Inflammatory macrophage treated with lipopolysaccharide for 4 hours (primary cell): ENCODE measurements at places on chromosomes 6 and 20.

- DNase-seq: no peak
Measured at GRCh38 chr6:136763716-136764516, 28.4 kb downstream of the MAP3K5 start.

- DNase-seq: no peak
Measured at GRCh38 chr6:143005816-143006215, 54.9 kb upstream of the AIG1 start.

DNA sequence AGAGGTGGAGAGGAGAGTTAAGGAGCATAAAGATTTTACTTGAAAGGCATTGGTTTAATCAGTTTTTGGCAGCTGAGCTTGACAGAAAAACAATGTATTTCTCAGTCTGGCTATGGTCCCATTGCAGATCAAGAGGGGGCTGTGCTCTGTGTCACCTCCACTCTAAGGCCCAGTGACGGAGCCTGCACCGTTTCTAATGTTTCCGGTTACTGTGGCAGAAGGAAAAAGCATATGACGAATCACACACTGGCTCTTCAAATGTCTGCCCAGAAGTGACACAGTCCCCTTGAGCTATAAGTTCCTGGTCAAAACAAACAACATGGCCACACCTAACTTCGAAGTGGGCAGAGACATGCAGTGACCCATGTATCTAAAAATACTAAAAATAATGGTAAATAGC lies 372.0 kb downstream of the PLCB1 start:
- no peak for DNase-seq

- DNase-seq: no peak
Measured at GRCh38 chr6:139885909-139886308, 511.5 kb upstream of the CITED2 start.

GRCh38 chr20:63686492-63687321 lies 9.7 kb upstream of the TNFRSF6B start:
- DNase-seq: peak; percentile 96

DNA sequence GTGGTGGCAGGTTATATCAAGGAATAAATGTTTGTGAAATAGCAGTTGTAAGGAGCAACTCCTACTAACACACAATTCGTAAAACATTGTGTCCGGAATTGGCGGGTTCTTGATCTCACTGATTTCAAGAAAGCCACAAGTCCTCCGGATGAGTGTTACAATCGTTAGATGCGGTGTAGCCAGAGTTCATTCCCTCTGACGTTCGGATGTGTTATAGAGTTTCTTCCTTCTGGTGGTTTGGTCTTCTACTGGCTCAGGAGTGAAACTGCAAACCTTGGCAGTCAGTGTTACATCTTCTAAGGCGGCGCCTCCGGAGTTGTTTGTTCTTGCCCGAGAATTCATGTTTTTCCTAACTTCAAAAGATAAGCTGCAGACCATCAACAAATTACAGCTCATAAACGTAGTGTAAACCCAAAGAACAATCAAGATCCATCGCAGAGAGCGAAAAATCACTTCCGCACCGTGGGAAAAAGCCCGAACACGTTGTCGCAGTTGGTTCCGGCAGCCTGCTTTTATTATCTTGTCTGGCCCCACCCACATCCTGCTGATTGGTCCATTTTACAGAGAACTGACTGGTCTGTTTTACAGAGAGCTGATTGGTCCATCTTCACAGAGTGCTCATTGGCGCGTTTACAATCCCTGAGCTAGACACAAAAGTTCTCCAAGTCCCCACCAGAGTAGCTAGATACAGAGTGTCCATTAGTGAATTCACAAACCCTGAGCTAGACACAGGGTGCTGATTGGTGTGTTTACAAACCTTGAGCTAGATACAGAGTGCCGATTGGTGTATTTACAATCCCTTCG lies 58.2 kb downstream of the TRIM27 start:
- DNase-seq: peak; percentile 60

GRCh38 chr6:52499026-52499425 lies 77.8 kb downstream of the TRAM2 start:
- no peak for DNase-seq

GRCh38 chr6:19477563-19477962 lies 359.6 kb upstream of the ID4 start:
- no peak for DNase-seq

GRCh38 chr6:31978831-31979230 lies 3.0 kb upstream of the C4A start:
- no peak for DNase-seq

GRCh38 chr6:122778985-122779661 lies 393 bp upstream of the FABP7 start:
- DNase-seq: no peak

- DNase-seq: no peak
Measured at GRCh38 chr6:137879299-137879698, 12.2 kb downstream of the TNFAIP3 start.

- peak; percentile 24 for DNase-seq
Measured at GRCh38 chr6:162217058-162217457, 510.5 kb downstream of the PRKN start.

DNA sequence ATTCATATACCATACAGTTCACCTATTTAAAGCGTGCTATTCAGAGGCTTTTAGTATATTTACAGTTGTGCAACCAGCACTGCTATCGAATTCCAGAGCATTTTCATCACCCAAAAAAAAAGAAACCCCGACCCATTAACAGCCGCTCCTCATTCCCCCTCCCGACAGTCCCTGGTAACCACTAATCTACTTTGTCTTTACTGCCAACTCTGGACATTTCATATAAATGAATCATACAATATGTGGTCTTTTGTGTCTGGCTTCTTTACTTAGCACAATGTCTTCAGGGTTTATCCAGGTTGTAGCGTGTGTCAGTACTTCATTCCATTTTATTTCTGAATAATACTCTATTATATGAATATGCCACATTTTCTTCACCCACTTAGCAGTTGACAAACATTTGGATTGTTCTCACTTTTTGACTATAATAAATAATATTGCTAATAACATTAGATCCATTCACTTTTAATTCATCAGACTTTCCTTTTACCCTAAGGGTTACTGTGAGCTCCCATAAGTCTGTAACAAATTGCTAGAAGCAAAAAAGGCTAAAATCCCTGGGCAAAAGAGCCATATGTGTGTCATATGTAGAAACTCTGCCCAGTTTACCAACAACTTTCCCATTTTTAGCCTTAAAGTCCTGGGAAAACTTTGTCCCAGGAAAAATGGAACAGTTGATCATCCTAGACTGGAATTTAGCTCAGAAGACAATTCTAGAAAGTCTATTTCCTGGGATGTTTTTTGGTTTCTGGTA lies 23.2 kb upstream of the ROS1 start:
- DNase-seq: no peak

DNA sequence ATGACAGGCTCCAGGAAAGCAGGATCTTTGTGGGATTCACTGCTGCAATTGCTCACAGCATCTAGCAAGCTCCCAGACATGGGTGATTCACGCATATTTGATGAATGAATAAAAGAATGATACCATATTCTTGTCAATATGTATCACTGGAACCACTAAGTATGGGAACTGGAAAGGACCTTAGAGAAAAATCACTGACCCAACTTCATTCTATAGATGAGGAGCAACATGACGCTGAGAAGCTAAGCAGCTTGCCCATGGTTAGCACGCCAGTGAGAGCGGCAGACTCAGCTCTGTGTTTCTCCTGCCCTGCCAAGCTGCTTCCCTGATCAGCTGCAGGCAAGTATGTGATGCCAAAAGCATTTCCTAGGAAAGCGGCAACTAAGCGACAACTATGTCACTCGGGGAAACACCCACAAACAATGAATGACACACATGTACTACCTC lies 66.8 kb downstream of the PPP1R3G start:
- no peak for DNase-seq

DNA sequence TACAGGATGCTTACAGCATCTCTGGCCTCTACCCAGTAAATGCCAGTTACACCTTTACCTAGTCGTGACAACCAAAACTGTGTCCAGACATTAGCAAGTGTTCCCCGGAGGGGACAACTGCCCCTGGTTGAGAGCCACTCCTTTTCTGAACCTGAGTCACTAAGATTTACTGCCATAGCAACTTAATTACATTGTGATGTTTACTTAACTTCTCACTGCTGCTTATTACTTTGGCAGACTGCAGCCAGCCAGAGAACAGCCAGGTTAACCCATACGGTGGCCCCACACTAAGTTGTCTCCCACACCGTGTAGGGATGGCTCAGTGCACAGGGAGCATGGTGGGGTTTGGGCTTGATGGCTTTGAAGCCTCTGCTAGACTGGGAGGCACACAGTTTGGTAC lies 204.7 kb upstream of the SULF2 start:
- DNase-seq: no peak

- DNase-seq: peak; percentile 97
Measured at GRCh38 chr20:31674895-31675827, 37.4 kb downstream of the COX4I2 start.

DNA sequence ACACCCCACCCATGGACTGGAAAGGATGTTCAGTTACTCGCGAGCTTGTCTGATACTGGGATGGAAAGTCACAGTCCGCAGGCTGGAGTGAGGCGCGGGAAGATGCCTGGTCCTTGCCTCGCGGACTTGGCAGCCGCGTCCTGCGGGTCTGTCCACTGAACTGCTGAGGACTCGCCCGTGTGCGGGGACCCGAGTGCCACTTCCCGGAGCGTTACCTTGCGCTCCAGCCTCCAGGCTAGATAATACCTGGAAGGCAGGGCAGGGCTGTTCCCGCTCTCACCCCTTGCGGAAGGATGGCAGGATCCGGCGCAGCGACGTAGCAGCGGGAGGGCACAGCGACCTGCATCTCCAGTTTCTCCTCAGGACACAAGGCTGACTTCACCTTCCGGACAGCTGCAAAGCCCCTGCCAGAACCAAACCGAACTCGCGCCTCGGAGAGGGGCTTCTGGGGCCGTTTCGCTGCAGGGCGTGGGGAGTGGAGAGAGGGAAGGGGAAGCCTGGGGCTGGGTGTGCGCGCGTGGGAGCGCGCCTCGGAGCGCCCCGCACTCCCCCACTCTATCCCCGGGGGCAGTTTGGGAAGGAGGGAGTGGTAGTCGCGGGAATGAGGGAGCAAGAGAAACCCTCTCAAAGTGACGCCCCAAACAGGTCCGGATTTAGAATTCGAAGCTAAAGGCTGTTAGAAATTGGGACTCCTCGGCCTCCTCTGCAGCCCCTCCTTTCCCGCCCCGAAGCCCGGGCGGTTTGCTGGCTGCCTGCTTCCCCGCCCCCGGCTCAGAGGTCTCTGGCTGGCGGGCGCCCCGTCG lies at the start of gene KCNQ5:
TSS of gene KCNQ5 (plus strand) at position 774 of the 803 bp plus-strand sequence.
- DNase-seq: no peak

- no peak for DNase-seq
Measured at GRCh38 chr20:51054233-51054632, 31.3 kb upstream of the KCNG1 start.

DNA sequence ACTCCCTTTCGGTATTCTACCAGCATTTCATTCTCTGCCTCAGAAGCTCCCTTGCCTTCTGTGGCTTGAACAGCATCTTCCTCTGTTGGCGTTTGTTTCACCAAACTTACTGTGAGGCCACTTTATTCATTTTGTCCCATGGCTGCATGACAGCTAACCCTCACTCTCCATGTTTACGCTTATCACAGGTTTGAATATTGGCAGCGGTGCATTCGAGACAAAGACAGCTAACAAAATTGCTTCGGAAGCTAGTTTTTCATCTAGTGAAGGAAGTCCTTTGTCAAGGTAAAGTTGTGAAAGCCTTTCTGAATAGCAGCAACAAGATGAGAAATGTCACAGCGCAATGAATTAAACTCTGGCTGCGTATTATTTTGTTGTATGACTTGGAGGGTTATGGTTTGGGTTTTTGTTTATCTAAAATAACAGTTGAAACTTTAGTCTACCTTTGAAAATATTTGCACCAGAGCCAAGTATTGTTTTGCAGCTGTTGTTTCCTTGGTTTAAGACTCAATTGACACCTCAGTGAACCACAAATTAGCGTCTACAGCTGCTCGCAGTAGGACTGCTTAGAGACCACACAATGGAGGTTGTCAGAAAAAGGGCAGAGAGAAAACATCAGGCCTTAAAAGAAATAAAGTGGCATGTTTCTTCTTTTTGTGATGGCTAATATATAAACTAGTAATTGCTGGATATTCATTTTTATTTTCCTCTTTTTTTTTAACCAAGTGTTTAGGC lies 70.4 kb upstream of the XRN2 start:
- DNase-seq: no peak

DNA sequence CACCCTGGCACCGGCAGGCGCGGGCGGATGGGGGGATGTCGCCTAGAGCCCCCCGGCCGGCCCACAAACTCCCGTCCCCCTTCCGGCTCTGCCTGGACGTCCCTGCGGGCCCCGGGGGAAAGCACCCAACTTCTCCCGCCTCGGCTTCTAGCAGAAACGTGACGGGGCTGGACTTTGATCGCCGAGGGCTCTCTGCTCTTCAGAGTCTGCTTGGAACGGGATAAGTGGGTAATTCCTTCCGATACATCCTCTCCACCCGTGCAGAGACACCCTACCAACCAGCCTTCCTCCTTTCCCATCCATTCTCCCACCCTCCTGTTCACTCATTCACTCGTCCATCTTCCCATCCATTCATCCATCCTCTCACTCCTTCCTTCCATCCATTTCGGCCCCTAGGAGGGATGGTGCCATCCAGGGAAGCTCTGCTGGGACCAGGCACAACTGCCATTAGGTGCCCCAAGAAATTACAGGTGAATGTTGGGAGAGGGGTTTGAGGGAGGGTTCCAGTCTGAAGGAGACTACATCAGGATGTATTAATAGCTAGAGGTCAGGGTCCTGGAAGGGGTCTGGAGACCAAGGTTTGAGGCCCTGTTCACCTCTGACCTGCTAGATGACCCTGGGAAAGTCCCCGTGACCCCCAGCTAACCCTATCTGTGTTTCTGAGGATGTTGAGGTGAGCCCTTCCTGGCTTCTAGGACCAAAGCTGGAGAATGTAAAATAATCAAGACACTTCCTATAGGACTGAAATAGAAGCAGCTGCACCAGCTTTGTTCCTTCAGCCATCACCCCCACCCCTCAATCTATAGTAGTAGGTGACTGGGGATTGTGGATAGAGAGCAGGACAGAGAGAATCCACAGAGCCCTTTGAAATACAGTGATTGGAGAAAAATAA lies 538 bp downstream of the TTLL9 start:
- no peak for DNase-seq

- no peak for DNase-seq
Measured at GRCh38 chr20:8862092-8862491, 206.8 kb upstream of the PLCB4 start.

GRCh38 chr20:53959911-53960578 lies 110.3 kb downstream of the BCAS1 start:
- DNase-seq: peak; percentile 64

DNA sequence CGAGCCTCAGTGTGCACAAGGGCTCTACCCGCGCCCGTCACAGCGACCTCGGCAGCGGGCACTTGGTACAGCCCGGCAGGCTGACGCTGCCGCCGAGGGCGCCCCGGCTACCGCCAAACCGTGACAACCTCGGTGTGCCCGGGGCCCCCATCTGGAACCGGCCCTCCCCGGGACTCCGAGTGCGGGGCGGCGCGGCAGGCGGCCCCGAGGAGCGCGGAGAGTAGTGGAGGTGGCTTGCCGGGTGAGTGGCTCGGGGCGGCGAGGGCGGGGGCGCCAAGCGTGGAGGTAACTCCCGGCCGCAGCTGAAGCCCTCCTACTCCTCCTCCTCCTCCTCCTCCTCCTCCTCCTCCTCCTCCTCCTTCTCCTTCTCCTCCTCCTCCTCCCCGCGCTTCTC lies at the start of gene ISM1:
TSS of gene ISM1 (plus strand) at position 371 of the 394 bp plus-strand sequence. CDS start 503 bp downstream, outside the sequence.
- DNase-seq: no peak

GRCh38 chr6:90053614-90054013 lies 159.3 kb downstream of the GJA10 start:
- DNase-seq: no peak

GRCh38 chr6:73309535-73309784 lies 44.6 kb downstream of the DPPA5 start:
- peak; percentile 3 for DNase-seq
